NCI-H1048 (cell line): ENCODE measurements at places on chromosomes 5 and 9.

DNA sequence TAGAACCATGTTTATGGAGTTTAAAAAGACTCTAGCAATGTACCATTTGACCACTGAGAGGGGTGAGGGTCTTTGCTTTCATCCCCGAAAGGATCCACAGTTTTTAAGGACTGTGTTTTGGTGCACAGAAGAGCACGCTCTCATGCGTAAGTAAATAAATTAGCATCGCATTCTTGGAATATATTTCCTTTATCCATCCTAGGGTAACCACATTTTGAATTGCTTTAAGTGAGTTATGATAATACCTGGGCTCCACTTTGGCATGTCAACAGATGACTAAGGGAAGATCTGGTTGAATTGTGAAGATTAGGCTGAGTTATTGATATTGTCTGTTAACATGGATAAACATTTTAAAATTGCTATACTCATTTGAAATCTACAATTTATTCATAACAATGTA lies 89.4 kb upstream of the EDIL3 start:
- DNase-seq: no peak

GRCh38 chr9:112764837-112765236 lies 14.3 kb downstream of the SNX30 start:
- DNase-seq: no peak

GRCh38 chr5:139075066-139076050 lies 122.8 kb downstream of the SIL1 start:
- no peak for DNase-seq

GRCh38 chr5:180216646-180217171 lies 7.7 kb upstream of the RASGEF1C start:
- no peak for DNase-seq

DNA sequence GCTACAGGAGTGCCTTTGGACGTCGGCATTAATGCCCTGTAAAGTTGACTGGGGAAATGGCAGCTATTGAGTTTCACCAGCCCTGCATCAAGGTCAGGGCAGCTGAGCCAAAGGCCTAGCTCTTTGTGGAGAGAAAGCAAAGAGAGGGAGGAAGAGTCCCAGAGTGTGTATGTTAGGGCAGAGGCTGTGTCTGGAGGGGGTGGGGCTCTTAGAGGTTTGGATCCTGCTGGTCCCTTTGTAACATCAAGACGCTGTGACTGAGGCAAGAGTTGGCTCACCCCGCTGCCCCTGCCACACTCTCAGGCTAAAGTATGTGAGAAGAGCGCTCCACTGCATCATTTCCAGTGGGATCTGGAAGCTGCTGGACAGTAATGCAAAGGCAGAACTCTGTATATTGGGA lies 34.3 kb downstream of the TMOD1 start:
- no peak for DNase-seq

GRCh38 chr9:93941493-93941892 lies 13.7 kb downstream of the BARX1 start:
- DNase-seq: no peak

GRCh38 chr5:15023846-15024245 lies 152.3 kb upstream of the ANKH start:
- no peak for DNase-seq

DNA sequence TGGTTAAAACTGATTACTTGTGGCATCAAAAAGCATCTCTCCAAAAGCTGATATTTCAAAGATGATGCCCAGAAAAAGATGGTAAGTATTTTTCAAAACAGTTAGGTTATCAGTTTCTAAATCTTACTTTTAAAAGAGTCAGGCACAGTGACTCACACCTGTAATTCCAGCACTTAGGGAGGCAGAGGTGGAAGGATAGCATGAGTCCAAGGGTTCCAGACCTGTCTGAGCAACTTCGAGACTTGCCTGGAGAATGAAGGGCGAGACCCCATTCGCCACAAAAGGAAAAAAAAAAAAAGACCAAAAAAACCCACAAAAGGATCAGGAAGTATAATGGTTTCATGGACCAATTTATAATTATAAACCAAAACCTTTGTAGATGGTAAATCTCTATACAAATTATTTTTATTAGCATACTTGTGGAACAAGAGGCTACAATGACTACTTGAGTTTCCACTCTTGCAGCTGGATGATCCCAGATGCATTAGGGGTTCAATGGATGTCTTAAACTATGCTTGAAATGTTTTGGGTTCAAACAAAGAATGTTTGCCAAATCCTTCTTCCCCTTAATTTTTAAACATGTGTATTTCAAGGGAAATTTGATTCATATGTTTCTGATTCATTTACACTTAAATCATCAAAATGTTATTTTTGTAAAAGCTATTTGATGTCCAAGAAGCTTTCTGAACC lies 96.1 kb downstream of the ADAMTSL1 start:
- no peak for DNase-seq
